ENCODE measurements at places on chromosomes 4 and X.

DNA sequence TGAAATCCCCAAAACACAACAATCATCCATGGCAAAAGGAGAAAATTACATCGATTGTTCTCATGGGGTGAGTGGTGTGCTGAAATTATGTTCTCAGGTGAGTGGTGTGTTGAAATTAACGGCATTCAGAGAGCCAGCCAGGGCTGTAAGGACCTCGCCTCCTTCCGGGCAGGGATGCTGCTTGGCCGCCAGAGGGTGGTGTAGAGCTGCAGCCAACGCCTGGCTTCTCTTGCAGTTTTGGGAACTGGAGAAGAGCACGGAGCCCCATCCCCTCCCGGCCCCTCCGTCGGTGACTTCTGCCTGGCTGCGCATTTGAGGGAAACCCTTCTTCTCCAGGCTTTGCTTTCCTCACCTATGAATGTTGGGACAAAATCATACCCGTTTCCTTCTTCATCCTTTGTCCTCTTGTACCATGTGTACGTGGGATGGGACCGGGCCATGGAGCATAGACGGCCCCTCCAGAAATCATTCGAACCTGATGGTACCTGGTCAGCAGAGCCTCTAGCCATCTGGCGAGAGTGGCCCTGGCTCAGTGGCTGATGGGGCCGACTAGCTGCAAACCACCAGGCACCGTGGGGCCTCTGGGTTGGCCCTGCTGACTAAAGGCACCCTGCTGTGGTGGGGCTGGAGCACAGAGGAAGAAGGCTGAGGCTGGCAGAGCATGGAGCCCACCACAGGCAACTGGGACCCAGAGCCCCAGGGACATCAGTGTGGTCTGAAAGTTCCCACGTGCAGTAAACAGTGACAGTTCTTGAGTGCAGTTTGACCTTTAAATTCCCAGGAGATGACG lies 28.4 kb downstream of the TRMT44 start:
- DNase-seq = peak; percentile 17

GRCh38 chr4:3637326-3638016 lies 105.2 kb upstream of the LRPAP1 start:
- no peak for DNase-seq

GRCh38 chr4:149795256-149795655 lies 20.4 kb downstream of the IQCM start:
- DNase-seq = no peak

DNA sequence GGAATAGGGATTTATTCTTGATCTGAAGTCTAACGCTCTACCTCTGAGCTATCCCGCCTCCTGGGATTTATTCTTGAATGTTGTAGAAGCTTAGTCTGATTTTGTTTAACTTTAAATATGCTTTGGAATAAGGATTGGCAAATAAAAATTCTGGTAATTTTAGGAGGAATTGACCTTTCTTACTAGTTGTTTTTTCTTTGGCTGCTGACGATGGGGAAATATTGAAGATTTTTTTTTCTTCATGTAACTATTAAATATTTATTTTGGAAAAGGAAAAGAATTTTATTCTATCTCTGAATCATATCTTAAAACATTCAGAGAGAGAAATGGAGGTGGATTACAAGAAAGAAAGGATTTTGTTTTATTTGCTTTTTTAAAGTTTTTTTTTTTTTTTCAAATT lies 122.9 kb downstream of the PDLIM5 start:
- DNase-seq = no peak

GRCh38 chr4:72031868-72032608 lies at the start of gene NPFFR2:
NPFFR2 (plus strand) TSS chr4:72032000; CDS start chr4:72128592, 96,592 bp downstream.
- DNase-seq = no peak

DNA sequence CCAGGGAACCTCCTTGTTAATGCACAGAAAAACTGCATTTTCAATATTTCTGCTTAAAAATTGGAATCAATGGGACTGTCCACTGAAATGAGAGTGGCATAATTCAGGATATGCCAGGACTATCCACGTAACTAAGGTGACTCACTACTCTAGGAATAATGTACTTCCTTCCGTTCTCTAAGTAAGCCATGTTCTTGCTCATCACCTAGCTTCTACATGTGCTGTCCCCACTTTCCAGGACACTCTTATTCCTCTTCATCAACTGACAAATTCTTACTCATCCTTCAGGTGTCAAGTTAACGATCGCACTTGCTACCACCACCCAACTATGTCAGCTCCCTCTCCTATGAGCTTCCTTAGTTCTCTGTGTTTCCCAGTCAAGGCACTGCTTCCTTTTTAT lies 342.8 kb upstream of the F9 start:
- DNase-seq = no peak

- no peak for DNase-seq
Measured at GRCh38 chrX:53284684-53285447, 3.5 kb upstream of the IQSEC2 start.

DNA sequence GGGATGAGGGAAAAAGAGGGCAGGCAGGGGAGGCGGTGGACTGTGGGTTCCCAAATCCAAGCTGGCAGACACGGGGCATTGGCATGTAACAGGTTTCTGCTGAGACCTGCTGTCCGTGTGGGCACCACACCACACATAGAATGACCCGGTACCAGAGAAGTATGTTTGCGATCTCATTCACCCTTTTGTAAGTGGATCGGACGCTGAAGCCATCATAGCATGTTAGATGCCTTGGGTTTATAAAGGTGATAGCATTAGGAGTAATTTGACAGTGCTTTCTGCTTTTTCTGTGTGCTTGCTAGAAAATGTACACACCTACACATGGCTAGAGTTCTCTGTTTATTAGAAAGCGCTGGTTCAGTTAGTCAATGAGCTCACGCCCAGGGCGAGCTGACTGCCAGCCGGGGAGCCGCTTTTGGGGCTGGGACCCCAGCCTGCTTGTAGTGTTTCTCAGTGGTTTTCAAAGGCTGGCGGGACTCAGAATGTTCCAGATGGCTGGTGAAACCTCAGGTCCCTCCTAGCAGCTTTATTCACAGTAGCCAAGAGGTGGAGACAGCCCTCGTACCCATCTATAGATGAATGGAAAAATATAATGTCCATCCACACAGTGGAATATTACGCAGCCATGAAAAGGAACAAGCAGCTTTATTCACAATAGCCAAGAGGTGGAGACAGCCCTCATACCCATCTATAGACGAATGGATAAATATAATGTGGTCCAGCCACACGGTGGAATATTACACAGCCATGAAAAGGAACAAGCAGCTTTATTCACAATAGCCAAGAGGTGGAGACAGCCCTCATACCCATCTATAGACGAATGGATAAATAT lies 579 bp downstream of the IL3RA start:
- no peak for DNase-seq

GRCh38 chrX:84322083-84322827 lies 134.3 kb upstream of the RPS6KA6 start:
- DNase-seq = no peak

- no peak for DNase-seq
Measured at GRCh38 chr4:84126061-84126787, 372.9 kb downstream of the NKX6-1 start.

DNA sequence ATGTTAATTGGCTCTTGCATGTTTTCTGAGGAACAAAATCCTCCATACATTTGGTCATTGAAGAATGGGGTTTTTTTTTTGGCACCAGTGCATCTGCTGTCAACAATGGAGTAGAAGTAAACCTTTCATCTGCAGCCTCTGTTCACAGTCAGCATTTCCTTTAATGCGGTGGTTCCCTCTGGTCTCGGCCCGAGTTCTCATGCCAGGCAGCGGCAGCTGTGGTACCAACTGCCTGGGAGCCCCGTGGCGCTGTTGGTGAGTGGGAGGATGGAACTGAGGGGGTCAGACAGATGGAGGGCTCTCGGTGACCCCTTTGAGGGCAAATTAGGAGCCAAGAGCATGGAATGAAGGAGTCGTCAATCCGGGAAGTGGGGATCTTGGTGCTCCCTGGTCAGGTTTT lies 114.7 kb downstream of the AFF1 start:
- no peak for DNase-seq

DNA sequence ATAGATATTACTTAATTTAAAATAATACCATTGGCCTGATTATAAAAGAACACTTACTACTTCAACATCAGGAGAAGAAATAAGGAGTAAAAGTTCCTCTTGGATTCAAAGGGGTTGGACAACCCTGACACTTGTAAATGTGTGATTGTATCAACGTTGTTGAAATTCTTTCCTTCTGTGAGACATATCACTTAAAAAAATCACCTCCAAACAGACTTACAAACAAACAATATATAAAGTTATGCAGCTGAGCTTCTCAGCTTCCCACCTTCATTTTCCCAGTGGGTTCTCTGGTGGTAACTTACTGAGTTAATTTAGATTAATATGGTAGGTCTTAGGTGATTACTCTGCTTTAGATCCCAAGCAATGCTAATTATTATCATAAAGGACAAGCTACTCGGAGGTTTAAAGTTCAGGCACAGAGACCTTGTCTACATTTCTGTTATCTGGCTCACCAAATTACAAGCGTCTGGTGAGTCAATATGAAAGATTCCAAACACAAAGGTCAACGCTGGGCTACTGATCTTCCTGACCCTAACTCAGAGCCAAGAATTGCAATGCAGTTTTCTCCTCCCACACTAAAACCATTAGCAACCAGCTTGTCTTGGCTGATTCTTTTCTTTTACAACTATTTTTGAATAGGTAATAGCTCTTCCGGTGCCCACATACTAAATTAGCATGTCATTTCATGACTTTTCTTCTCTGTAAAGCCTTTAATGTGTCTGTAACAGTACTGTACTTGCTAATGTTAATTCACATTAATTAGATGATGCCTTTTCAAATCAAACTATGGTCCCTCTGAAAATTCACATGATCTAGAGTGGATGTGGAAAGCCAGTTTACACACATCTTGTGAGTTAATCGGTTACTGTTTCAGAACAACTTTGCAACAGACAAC lies 157.6 kb downstream of the RASL11B start:
- no peak for DNase-seq

GRCh38 chr4:136637071-136637777 lies 895.1 kb downstream of the PCDH18 start:
- no peak for DNase-seq

DNA sequence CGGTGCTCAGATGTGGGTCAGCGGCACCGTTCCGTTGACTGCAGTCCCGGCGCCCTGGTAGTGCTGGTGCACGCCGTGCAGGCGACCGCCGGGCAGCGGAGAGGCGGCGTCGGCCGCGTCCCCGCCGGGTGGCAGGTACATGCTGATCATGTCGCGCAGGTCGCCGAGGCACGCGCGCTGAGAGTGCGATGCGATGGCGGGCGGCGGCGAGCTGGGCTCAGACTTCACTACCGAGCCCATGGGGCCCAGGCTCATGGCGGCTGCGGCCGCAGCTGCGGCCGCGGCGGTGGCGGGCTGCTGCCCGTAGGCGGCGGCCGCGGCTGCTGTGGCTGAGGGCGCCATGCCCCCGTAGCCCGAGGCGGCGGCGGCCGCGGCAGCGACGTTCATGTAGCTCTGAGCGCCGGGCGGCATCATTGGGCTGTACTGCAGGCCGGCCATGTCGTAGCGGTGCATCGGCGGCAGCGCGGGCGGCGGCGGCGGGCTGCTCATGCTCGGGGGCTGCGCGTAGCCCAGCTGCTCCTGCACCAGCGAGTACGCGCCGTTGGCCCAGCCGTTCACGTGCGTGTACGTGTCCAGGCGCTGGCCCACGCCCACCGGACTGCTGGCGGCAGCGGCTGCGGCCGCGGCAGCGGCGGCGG lies 1.0 kb downstream of the SOX3 start:
- no peak for DNase-seq

DNA sequence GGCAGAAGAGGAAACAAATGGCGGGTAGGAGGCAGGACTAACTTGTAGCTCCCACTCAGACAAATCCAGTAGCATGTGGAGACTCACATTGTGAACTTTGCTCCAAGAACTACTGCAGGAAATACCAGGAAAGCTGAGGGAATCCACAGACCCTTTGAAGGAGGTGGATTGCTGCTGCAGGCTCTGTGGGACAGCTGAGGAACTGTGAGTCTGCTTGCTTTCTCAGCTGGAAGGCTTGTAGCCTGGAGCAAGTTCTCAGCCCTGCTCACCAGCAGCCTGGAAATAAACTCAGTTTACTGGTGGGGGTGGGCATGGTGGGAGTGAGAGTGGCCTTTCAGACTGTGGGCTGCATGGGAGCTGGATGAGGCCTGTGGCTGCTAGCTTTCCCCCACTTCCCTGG lies 16.0 kb downstream of the RTL3 start:
- DNase-seq = no peak

- DNase-seq = no peak
Measured at GRCh38 chrX:78384486-78384885, 57.1 kb upstream of the CYSLTR1 start.

- DNase-seq = no peak
Measured at GRCh38 chr4:137226900-137227299, 305.4 kb downstream of the PCDH18 start.

- DNase-seq = no peak
Measured at GRCh38 chr4:42150653-42151567, 1.5 kb downstream of the BEND4 start.

DNA sequence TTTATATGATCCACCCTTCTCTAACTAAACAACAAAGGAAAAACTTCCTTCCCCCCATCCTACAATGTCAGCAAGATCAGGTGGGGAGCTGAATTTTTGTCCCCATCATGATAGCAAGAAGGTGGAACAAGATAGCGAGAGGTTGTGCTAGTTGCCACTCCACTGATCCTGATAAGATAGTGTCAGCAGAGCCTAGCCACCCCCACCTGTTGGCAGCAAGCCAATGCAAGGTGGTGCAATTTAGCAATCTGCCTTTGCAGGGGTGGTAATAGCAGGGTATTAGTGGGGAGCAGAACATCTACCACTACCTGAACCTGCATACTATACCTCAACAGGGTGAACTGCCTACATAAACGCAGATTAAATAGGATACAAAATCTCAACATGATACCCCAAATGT lies 80.2 kb upstream of the MAMLD1 start:
- DNase-seq = no peak

DNA sequence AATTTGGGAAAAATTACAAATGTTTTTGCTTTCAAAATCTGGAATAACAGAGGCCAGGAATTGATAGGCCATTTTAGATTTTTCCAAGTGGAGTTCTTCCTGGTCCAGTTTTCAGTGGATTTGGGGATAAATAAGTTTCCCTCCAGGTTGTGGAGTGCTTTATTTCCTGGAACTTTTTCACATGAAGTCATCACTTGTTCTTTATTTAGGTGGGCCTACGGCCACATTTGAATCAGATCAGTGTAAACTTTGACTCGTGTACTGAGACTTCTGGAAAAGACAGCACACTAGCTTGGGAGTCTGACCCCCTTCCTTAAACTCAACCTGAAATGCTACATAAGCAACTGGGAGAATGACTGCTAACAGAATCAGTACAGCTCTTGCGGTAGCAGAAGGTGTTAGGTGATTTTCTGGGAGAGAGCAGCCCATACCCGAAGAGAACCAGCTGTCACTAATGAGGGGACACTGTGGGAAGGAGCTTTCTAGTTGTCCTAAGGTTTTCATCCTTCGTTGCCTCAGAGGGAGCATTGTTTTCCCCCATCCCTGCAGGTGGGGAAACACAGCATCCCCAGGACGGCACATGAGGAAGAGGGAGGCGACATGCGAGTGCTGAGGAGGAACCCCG lies 235.2 kb upstream of the FAT1 start:
- no peak for DNase-seq

All from stimulated activated CD4-positive, alpha-beta T cell treated with anti-CD3 and anti-CD28 coated beads, Interleukin-12 subunit alpha, Interleukin-12 subunit beta, amount 100 ng/mL, for 24 hours (primary cell).